ENCODE measurements at places on chromosomes 4 and X.
A peak's percentile ranks its signal among the peaks of the same experiment; 100 is the strongest.

DNA sequence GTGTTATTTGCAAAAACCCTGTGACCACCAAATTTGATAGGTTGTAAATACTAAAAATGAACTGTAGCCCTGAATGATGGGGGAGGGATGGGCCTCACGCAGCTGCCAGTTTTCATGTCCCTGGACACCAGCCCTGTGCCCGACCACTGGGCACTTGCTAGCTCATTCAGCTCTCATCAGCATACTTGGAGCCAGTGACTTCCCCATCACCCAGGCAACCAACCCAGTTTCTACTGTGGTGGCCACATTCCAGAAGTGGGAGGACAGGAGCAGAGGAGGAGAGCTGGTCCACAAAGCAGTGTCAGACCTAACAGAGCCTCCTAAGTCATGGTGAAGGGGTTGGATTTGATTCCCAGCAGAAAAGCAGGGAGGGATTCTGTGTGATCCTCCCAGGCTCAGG lies 128.2 kb downstream of the CPEB2 start:
- no peak for DNase-seq

DNA sequence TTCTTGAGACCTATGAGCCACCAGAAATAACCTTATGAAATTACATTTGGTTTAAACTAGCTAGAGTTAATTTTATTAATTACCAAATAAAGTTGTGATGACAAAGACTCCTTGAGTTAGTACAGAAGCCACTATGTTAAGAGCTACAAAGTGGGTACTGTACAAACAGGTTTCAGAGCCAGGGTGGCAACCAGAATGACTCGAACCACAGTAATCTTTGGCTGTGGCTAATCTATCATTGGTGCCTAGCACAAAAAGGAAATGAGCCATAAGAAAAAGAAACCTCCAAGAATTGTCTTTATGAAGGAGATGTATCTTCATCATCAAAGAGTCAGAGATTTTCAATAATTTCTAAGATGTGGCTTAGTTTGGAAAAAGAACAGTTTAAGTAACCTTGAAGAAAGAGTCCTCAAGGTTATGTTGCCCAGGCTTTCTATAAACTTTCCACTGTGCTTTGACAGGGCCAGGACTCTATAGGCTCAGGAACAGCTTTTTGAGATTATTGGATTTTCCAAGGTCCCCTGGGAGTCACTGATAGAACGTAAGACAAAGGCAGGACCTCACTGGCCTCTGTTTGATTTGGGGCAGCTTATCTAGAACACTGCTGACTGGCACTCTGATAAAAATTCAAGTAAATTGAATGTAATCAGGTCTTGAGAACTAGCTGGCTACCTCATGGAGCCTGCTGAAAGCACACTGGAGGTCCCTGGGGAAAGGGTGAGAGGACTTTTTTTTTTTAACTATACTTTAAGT lies 777.7 kb downstream of the STIM2 start:
- DNase-seq = no peak

DNA sequence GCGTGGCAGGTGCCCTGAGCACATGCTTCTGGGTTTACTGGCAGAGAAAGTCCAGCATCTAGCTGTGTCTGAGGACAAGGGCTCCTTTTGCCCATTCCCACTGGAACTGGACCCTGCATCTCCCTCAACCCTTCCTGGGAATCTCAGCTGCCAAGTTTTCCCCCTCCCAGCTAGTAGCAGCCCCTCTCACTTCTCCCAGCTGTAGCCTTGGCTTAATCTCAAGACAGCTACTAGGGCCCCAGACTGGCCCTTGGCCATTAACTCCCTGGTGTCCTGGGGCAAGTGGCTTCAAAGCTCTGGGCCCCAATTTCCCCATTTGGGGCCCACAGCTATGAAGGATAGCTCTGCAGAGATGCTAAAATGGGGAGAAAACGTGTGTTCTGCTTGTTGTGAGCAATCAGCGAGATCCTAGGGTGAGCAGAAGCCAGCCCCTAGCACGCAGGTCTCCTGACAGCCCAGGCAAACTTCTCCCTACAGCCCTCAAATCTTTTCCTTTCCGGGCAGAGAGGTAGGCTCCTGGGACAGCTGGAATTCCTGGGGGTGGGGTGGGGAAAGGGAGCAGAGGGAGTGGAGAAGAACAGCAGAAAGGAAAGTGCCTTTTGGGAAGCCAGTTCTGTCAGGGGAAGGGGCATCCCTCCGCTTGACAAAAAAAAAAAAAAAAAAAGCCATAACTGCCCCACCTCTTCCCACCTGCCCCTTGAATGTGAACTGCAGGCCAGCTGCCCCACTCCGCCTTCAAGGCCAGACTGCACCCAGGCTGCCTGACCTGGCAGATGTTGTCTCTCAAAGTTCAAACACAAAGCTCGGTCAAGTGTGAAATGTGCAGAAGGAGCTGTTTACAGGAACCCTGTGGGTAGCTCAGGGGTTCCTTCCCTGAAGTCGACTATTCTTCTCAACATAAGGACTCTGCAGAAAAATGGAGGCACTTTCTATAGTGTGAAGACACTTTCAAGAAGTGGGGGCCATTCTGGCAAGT lies 16.6 kb downstream of the FGD1 start:
- DNase-seq = no peak

- peak; percentile 0 for DNase-seq
Measured at GRCh38 chr4:53101191-53101581, 239.1 kb downstream of the RASL11B start.

DNA sequence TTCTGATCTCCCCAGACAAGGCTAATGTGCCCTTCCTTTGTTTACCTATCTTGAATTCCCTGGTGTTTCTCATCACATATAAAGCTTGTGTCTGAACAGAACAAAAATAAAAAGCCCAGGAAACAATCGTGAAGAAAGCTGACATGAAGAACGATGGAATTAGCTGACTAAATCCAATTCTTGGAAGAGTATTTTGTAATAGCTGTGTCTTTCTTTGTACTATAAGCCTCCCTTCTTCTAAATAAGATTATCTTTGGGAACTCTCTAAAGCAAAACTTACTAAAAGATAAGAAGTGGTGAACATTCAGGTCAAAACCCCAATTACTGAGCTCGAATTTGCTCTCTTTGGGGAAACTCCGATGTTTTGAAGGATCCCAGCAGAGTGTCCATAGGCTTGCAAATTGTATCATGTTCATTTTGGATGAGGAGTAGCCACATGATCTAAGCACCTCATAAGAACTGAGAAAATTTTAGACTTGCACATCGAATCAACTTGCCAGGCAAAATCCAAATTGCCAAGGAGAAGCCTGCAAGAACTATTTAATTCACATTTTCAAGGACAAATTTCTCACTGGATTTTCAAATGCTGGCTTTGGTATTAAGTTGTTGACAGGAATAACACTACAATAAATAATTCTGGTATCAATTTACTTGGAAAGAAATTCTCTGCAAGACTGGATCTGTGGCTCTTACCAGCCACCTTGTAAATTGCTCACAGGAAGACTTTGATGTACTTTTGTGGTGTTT lies 106.2 kb downstream of the LNX1 start:
- no peak for DNase-seq

DNA sequence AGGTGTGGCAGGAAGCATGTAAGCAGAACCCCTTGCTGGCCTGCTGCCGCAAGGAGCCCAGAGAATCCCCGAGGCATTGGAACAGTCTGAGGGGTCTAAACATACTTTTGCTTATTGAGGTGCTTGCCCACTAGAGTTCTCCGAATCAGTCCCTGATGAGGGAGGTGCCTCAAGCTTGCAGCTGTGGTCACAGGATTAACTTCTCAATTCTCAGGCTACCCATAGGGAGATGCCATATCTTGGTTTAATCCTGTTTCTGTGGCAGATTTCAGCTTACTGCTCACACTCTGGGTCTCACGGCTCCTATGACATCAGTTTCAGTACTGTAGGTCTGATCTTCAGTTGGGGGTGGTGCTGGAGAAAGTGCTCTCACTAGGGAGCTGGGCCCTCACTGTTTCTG lies 39.9 kb downstream of the CCNG2 start:
- no peak for DNase-seq

DNA sequence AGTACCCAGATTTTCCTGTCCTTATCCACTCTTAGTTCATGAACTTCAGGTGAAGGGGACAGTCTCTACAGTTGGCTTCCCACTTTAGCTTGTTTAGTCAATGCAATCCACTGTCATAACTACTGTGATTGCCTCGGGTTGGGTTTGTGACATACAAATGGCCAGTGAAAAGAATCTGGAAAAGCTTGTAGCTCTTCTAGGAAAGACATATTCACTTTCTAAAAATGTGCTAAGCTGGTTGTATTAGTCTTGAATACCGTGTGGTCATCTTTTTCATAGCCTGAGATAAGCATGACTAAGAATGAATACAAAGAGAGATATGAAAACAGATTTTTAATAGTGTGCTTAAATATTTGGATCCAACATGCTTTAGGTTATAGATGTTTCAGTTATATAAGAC lies 1443.5 kb upstream of the IGFBP7 start:
- DNase-seq = no peak

DNA sequence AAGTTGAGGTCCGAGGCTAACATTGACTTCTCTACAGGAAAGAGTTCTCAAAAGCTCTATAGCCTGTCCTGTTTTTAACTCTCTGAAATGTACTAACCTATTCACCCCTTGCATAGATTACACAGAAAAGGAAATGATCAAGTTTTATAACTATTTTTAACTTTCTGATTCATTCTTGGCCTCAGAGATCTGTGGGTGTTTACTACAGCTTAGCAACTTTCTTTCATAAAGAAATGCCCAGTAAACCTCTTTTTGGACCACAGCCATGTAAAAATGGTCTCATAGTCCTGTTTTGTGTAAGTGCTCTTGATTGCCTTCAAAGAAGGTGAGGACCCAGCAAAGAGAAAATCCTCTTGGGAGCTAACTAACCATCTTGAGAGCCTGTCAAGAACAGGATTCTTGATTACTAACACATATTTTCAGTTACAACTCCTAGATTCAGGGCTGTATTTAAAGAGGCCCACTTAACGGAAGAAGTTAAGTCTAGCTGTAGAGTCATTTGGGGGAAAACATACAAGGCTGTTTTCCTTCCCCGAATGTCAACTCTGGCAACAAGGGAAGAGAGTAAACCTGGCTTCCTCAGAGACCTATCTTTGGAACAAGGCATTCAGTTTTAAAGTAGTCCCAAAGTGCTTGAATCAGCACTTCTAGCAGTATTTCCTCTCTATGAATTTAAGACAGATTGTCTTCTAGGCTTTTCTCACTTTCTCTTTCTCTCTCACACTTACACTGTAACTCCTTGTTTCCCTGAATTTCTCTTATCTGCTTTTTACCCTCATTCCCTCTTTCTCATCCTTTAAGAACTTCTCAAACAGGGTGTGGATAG lies 78.2 kb downstream of the IL21 start:
- no peak for DNase-seq

Data from A673 (cell line).